ENCODE measurements at places on chromosomes 1 and 21.

DNA sequence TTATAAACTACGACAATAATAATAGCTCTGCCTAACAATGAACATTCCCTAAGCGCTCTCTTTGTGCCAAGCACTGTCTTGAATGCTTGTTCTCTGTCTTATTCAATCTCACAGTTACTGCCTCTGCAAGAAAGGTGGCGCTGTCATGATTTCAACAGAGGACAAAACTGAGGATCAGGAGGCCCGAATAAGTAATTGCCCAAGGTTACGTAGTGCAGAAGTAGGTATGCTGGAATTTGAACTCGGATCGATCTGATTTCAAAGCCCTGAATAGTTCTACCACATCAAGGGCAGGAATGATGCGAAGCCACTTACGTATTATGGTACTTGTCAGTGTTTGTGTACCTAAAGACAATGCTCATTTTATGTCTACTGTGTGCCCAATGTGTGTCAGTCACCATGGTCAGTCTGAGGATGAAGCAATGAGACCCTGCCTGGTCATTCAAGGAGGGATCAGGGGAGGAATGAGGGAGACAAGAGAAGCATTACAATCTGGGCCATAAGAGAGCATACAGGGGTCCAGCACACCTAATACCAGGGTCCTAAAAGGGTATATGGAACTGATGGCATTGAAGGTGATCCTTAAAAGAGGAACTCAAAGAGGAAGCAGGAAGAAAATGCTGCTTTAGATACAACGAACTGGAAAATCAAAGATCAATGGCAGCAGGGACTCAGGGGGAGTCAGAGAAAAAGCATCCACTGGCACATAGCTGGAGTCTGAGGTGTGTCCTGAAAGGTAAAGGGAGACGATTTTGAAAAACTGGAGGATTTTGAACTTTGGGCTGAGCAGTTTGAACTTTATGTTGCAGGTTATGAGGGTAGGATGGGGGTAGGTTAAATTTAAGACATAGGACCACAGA lies 389.2 kb downstream of the PLPP3 start:
- no peak for DNase-seq

DNA sequence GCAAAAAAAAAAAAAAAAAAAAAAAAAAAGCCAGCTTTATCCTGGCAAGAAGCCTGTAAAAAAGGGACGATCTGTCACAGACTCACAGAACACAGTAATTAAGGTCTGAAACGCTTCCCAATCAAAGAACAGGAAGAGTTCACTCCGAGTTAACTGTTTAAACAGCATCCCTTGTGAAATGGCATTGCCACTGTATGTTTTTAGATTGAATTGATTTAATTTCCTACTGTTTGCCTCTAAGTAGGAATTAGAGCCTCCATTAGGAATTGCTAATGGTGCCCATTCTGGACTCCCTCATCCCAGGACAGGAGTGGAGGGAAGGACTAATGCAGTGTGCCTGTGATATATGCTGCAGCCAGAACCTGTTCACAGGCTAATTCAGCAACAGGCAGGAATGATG lies 370.8 kb downstream of the RWDD3 start:
- DNase-seq: no peak

GRCh38 chr1:99965646-99966375 lies 4.0 kb upstream of the SLC35A3 start:
- DNase-seq: no peak

DNA sequence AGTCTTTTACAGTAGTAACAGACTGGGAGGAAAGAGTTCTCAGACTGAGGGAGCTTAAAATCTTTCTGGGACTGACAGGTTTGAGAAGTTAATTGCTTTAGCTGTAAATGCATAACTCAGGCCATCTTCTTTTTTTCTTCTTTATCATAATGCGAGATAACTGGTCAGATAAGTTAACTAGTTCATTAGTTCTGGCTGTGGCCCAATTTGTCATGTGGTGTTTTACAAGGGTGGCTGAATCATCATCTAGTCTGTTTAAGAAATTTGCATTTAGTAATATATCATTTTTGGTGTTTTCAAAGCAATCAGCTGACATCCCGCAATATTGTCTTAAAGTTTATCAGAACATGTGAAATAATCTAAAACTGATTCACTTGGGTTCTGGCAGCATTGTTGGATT lies 14.0 kb downstream of the HSD3B2 start:
- no peak for DNase-seq

GRCh38 chr1:231357831-231358354 lies 19.8 kb downstream of the SPRTN start:
- DNase-seq: peak; percentile 78

- peak; percentile 96 for DNase-seq
Measured at GRCh38 chr1:16904560-16905109, 8.9 kb downstream of the RNU1-2 start.

- no peak for DNase-seq
Measured at GRCh38 chr1:161933592-161934588, 89.8 kb downstream of the OLFML2B start.

DNA sequence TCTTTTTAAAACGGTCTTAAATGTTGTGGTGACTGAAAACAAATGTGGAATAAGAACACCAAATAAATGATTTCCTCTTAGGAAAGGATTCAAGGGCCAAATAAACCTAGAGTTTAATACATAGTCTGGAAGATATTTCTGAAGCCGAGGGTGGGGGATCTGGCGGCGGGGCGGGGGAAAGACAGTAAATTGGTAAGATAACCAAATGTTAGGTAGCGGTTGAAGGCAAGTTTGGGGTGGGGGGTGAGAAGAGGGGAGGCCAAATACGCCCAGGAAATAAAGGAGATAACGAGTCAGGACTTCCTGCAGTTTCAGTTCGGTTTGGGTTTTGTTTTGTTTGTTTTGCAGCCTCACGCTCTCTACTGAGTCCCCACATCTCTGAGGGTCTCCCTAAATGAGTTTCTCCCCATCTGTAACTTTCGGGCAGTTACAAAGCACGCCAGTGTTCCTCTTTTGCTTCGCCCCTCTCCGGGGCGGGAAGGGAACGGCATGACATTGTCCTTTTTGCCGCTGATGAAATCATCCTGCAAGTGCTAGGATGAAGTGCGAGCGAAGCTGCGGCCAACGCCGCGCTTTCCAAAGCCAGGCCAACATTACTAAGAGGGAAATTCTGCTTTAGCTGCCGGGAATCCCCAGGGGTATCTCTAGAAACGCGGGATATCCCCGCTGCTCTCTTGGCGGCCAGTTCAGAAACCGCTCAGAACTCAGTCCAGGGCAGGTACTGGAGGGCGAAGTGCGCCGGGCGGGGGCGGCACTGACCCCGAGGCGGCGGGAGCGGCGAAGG lies 844 bp downstream of the NIBAN1 start:
- DNase-seq: peak; percentile 61
